NCI-H1436 (cell line): ENCODE measurements at places on chromosomes 2 and 18.
A peak's percentile ranks its signal among the peaks of the same experiment; 100 is the strongest.

DNA sequence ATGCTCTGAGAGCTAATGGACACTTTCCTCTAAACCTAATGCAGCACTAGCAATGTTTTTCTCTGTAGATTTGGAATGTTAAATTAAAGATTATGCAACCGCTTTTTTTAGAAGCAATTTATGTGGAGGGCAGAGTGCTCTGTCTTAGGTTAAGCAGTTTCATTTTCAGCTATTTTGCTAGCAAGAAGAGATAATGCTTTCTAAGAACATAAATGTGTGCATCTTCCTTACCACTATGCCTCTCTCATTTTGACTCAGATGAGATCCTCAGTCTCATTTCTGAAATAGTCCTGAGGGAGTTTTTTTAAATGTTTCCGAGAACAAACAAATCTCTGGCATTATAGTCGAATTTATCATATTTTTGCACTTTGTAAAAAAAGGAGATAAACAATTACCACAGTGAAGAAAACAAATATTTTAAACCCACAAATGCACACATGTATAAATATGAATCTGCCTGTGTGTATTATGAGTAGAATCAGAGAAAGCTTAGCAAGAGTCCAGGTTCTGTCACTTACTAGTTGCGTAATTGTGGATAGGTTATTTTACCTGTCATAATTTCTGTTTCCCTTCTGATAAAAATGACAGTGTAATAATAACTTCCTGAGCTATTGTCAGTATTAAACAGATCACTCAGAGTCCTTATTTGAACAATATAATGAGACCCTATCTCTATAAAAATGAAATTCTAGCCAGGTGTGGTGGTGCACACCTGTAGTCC is 207.7 kb upstream of the CRIM1 start:
- no peak for DNase-seq

- no peak for DNase-seq
These were observed 19.5 kb downstream of the TTC32 start for GRCh38 chr2:19882286-19882685.

DNA sequence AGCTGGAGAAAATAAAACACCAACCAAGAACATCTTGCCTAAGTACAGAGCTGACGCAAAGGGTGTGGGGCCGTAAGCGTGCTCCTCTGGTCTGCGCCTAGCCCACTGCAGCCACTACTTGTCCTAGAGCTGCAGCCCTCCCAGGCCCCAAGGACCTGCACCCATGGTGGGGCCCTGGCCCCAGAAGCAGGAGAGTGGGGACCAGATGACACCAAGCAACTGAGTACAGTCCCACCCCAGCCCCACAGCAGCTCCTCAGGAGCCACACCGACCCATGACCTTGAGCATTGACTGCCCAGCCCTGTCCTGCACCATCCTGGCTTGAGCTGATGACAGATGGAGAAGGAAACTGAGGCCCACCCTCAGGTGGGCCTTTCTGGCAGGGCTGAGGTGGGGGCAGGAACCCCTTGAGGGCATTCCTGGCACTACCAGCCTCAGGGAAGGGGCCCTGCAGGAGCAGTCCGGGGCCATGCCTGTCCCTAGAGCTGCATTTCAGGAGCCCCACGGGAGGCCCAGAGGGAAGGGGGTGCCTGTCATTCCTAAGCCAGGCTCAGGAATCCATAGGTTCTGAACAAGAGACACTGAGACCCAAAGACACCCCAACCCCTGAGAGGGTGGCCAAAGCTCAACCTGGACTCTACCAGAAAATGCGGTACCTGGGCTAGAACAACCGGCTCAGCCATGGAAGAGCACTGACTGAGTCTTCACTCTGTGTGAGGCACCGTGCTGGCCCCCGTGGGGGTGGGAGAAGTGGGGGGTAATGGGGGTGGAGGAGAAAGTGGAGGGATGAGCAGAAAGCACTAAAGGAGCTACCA is 4.9 kb downstream of the KIF1A start:
- no peak for DNase-seq

GRCh38 chr18:56019908-56020307 is 431.9 kb upstream of the TCF4 start:
- no peak for DNase-seq

DNA sequence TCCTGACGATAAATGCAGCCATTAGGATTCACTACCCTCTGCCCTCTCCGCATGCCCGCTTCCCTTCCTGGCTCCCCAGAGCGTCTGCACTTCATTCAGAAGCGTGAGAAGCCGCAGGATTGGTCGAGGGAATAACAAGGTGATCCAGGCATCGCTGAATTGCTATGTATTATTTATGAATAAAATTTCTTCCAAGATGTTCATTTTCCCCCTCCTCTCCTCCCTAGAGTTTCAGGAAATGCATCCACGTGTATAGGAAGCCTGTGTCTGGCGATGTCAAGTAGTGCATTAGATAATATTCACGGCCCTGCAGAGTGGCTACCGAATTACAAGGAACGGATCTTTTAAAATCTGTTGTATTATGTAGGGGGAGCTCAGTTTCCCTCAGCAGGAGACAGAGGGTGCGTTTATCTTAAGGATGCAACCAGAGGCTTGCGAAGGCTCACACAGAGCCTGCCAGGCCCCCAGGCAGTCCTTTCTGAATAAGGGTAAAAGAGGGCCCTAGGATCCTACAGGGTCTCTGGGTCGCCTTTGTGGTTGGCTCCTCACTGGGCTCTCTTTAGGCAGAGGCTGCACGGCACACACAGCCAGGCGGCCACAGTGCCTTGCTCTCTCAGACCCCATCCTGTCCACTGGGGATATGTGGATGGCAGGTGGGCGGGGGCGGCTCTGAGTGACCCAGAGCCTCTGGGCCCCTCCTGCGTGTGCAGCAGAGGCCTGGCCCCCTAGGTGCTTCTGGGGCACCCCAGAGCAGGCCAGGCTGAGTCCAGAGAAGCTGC is 224.1 kb upstream of the PXDN start:
- no peak for DNase-seq

DNA sequence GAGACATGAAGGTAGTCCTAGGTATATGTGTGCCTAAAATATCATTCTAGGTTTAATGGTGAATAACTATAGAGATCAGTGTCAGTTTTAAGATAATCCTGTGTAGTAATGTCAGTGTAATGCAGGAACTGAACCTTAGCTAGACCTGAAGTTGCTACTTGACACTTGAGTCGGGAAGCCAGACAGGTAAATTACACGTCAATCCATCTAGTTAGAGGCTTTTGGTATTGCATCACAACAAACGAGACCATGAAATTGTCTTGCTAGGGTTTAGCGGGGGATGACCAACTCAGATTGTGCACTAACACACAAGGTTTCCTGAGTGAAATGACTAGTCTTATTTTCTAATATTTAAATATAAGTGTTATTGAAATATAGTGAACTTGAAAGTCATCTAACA is 2.0 kb downstream of the YPEL5 start:
- DNase-seq, result no peak

GRCh38 chr2:71784734-71785511 is 331.6 kb downstream of the DYSF start:
- DNase-seq, result no peak

DNA sequence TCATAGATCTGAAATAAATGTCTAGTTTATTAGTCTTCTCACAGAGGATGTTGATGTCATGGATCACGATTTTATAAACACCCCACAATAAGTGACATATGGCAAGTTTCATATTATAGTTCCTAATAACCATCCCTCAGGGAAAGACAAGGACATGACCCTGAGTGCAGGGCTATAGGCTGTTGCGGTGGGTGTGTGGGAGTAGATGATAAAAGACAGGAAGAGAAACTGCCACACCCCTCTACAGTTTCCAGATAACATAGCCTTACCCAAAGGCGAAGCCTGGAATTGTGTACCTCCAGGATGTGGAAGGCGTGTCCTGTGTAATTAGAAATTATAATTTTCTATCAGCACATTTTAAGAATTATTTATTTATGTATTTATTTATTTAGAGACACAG is 2.4 kb upstream of the NEDD4L start:
- DNase-seq, result no peak

DNA sequence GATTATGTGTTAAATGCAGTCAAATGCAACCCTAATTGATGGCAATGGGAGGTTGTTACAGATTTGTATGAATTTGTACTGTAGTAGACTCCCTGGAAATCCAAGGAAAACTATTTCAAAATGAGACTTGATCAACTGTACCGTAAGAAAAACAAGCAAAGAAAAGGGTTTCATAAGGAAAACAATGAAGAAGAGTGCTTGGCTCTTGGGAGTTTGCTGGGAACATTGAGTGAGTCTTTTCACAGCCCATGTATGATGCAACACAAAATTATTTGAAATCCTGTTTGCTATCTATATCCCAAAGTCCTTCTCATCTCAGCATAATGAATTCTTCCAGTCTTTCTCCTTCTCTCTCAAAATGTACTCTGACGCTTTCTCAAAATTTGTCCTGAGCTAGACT is 67.0 kb upstream of the OSR1 start:
- no peak for DNase-seq

DNA sequence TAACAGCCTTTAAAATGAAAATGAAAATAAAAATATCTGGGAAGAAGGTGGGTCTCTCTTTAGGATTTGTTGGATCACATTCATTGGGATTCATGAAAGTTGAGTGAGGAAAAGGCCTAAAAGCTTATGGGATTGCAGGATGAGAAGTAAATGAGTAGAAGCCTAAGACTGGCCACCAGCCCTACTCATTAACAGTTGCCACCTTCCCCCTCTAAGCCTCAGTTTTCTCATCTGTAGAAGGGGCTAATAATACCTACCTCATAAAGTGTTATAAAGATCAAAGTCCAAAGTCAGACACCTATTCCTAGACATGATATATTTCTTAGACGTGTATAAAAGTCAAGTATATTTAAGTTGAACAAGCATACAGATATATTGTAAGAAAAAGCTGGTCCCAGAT is 23.8 kb downstream of the RDH14 start:
- DNase-seq, result no peak

DNA sequence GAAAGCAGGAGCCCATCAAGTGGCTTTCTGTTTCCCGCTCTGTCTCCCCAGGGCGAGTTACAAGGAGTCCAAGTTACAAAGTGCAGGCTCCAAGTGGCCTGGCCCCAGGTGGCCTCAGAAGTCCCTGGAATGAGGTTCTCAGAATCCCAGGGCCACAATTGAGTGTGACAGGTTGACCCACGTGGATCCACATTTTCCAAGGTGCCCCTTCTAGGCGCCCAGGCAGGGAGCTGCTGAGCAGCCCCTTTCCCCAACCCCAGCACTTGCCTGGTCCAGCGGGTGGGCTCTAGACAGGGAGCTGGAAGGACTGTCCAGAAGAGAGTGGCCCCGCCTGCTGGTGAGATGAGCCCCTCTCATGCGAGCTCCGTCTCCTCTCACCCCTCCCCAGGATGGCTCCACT is 253.4 kb downstream of the CYP26B1 start:
- DNase-seq, result no peak

- no peak for DNase-seq
These were observed 1.0 kb upstream of the ARHGEF4 start for GRCh38 chr2:130835766-130836015.

- DNase-seq, result peak; percentile 12
These were observed 563.9 kb downstream of the DCC start for GRCh38 chr18:52903857-52904256.

DNA sequence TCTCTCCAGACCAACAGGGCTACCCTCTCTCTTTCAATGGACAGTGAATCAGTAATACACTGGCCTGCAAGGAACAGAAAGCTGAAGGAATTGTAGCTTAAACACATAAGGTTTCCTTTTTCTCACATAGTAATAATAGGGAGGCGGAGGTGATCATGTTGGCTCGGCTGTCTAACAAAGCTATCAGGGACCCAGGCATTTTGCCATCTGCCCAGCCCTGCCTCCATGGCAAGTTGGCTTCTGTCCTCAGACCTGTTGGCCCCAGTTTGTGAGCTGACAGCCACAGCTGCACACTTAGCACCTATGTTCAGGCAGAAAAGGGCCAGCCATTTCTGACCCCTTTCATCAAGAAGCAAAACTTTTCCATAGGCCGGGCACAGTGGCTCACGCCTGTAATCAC is 2.0 kb upstream of the CHRNG start:
- DNase-seq, result no peak

GRCh38 chr18:79855147-79855933 is 57.6 kb downstream of the KCNG2 start:
- DNase-seq, result no peak

GRCh38 chr2:54810246-54810645 is 86.8 kb downstream of the EML6 start:
- no peak for DNase-seq

- DNase-seq, result no peak
These were observed 62.7 kb upstream of the EML6 start for GRCh38 chr2:54660752-54661151.

GRCh38 chr2:226782092-226782713 is 17.4 kb downstream of the IRS1 start:
- no peak for DNase-seq

DNA sequence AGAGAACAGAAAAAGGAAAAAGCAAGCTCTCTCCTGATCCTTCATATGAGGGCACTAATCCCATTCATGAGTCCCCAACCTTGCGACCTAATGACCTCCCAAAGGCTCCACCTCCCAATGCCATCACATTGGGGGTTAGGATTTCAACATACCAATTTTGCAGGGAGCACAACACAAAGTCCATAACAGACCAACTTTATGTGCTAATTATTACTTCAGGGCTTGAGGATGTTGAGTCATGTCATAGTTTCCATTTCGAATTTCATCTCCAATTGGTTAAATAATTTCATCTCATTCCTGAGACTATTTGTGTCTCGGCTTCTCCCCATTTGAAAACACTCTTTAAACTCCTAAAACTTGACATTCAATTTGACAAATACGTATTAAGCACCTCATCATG is 69.9 kb upstream of the KLF7 start:
- DNase-seq, result no peak

DNA sequence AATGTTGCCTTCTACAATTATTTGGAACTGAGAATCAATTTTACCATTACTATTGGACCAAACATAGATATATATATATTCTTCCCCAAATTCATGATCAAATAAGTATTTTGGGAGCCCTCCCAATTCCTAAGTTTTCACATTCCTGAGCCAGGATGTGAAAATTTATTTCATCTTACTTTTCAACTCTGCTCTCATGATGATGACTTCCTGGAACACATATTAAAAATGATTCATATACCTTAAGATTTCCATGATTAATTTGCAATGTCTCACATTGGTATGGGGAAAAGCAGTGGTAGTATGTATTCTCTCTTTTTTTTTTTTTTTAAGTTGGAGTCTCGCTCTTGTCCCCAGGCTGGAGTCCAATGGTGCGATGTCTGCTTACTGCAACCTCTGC is 596.1 kb upstream of the ZEB2 start:
- no peak for DNase-seq

DNA sequence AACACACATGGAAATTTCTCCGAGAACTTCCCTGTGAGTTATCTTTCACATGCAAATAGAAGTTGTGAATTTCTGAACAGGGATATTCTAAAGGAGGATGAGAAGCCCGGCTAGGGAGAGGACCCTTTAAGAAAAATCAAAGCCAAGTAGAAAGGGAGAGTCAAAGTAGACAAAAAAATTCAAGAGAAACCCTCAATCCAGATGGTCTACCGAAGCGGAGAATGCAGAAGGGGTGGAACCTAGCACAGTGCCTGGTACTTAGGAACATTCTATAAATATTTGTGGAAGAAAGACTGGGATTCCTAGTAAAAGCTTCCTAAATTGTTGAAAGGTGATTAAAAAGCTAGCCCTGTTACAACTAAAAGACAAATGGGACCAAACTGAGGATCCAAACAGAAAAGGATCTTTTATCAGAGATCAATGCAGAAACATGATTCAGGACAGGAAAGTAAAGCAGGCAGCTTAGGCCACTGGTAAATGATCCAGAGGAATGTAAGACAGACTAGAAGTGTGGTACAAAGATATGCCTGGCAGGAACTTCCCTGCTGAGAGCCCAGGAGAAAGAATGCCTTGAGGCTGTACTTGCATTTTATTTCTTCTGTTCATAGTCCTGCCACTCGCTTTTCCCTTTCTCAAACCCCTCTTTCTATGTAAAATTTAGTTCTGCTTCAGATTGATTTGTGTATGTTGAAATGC is 19.5 kb upstream of the GLS start:
- DNase-seq, result no peak
